ENCODE measurements at places on chromosomes 12 and 14. TPM values are rescaled to one million over a fixed set of nuclear protein-coding genes. Genes with fewer than 3 reads are reported as not detected.

TSHR gene
- total RNA-seq: 1.1 TPM

LGR5 gene
- total RNA-seq: 2.0 TPM

IL22 gene
- total RNA-seq: not detected

DNA sequence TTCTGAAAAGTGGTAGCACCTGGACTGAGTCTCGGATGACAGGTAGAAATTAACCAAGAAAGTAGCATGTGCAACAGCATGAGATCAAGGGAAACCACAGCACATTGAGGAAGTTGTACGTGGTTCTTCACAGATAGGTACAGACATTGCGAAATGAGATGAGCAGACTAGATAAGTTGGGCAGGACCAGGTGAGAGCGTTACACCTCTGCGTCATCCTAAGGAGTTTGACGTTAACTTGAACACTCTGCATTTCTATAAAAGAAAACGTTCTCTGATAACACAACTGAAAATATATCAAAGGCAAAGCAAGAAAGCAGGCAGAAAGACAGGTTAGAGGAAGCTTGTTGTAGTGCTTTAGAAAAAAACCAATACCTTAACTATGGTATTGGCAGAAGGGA lies 98.5 kb upstream of the RASSF8 start:
- no peak for DNase-seq

DNA sequence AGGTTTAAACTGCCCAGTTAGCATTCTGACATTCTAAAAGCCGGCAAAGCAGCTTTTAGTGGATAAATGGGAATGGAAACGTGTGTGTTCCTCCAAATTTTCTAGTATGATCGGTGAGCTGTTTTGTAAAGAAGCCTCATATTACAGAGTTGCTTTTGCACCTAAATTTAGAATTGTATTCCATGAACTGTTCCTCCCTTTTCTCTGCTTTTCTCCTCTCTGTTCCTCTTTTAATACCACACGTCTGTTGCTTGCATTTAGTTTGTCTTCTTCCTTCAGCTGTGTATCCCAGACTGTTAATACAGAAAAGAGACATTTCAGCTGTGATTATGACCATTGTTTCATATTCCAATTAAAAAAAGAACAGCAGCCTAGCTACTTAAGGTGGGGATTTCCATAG lies 10.7 kb downstream of the DYRK2 start:
- no peak for DNase-seq

GRCh38 chr14:36555998-36556743 lies 26.2 kb downstream of the NKX2-8 start:
- DNase-seq: no peak

IL23A gene
- not detected for total RNA-seq

SDSL gene
- total RNA-seq: 0.48 TPM

DNA sequence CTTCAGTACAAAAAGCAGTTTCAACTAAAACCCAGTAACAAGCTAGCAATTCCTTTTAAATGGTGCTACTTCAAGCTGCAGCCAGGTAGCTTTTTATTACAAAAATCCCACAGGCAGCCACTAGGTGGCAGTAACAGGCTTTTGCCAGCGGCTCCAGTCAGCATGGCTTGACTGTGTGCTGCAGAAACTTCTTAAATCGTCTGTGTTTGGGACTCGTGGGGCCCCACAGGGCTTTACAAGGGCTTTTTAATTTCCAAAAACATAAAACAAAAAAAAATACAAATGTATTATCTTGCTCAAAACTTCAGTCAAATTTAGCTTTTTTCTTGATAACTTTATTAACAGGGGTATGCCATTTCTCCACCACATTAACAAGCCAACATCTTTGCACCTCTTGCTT lies 3.6 kb upstream of the CLEC4E start:
- peak; percentile 17 for DNase-seq

DNA sequence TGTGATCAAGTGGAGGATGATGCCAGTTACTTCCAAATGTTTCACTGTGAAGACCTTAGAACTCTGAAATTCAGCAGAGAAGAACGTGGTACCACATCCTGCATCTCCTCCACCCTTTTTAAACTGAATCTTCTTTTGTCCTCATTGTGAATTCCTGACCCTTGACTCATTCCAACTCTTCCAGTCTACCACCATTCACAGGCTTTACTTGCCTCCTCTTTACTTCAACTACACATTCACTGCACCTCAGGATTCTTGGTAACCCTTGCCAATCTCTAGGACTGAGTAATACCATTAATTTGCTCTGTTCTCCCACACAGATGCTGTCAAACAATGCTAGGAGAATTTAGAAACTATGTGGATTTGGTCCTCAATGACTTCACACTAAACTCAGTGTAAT lies 37.3 kb downstream of the PPP1R12A start:
- DNase-seq: no peak

LTB4R2 gene
- total RNA-seq: 4.0 TPM

GRCh38 chr12:104667139-104667538 lies 210.4 kb downstream of the CHST11 start:
- DNase-seq: no peak

DNA sequence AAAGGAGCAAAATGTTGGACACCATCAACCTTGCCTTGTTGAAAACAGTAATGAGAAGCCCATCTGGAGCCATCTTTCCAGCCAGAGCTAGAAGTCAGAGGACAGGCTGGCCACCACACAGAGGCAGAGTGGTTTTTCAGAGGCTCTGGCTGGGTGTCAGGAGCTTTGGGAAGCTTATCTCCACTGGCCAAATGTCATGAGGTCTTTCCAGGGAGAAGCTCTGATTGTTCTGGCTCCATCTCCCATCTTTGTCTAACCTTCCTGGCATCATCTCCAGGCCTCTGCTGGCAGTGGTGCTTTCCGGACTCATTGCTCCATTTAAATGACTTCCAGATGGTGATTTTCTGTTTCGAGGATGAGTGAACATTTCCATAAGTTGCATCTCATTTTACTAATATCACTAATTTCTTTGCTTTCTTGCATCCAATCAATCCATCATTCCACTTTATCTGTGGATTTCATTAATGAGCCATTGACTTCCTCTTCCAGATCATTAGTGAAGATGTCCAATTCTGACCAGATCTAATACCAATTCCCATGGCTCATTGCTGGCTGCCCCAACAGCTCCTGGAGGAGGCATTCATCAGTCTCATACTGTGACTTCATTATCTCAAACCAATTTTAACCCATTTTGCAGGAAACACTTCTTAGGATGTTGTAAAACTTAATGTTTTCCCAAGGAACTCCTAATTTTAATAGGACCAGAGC lies 35.3 kb upstream of the TMTC1 start:
- no peak for DNase-seq

INTS13 gene
- total RNA-seq: 26.6 TPM

DNA sequence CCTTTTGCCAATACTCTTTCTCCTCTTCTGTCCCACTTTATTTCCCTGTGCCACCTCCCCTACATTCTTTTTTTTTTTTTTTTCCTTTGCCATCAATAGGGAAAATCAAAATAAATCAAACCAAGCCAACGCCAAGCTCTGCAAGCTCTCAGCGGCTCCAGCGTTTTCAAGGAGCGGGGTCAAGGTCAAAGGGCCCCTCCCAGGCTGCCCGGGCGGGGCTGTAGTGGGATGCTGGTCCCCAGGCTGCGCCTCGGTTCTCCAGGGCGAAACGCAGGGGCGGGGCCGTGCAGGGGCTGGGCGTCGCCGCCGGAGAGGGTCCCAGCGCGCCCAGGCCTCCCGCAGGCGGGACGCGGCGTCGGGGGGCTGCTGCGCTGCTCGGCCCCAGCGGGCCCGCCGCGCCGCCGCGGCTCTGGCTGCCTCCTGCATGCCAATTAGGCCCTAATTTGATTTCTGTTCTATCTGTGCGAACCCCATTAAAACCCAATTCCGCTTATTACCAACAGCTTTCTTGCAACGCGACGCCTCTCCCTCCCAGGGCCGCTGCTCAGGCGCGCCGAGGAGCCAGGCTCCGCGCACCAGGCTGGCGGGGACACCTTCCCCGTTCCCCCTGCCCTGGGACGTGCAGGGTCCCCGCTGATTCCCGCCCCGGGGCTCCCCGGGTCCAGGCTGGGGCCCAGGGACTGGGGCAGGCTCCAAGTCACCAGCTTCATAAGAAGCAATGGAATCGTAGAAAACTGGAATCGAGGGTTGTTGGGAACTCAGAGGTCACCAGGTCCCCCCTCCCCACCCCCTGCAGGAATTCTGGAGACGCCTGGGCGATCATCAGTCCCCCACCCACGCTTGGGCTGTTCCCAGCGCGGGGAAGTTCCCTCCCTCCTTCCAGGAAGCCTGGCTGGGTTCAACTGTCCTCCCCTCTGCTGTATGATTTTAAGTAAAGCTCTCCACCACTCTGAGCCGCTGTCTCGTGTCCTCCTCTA lies 50.7 kb upstream of the MAP1LC3B2 start:
- DNase-seq: no peak

- no peak for DNase-seq
These were observed 22.8 kb downstream of the LHX5 start for GRCh38 chr12:113448873-113449272.

GNB3 gene
- 2.5 TPM for total RNA-seq

GRCh38 chr14:91337699-91338335 lies 79.8 kb downstream of the CCDC88C start:
- no peak for DNase-seq

C12orf56 gene
- 0.95 TPM for total RNA-seq

GRCh38 chr14:102902523-102903247 lies 19.8 kb upstream of the AMN start:
- no peak for DNase-seq

DNA sequence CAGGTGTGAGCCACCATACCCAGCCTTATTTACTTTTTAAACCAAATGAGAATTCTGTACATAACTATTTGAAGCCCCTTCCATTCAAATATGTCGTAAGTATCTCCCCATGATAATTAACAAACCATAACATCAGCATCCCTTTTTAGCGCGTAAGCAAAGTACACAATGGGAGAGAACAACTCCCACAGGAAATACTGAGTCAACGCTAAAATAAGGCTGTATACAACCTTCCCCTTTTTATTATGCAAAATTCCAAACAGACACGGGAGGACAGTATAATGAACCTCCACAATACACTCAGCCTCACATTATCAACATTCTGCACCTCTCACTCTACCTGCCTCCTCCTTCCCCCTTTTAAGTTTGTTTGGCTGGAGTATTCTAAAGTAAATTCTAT lies 73.5 kb downstream of the CCDC88C start:
- no peak for DNase-seq

DNA sequence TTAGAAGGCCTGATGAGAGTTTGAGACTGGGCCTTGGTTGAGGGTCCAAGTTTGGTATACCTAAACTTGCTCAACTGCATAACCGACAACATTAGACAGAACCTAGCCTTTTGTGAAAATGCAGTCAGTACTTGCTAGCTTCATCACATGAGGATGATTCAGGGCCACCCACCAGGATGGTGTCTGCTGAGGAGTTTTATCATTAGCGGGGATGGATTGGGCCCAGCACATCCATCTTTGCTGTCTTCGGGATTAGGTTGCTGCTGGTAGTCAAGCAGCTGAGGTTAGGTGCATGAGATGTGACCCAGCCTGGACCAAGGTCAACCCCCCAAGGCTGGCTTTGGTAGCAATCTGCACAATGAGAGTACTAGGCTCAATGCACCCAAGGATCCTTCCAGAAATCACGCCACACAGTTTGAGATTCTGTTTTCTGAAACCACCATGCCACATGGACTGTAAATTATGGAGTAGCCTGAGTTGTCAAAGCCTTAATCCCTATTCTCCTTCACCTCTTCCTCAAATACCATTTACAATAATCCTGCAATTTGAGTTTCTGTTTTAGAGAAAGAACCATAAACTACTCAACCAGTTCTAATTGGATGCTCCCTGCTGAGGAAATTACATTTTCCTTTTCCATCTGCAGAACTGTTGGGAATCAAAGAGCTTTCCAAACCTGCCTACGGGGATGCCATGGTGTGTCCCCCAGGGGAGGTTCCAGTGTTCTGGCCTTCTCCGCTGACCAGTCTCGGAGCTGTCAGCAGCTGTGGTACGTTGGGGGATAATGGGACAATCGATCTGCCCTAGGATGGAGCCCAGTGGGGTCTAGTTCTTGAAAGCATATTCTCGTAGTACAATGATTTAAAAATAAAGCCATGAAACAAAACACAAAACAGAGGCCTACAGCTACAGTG lies 61.7 kb downstream of the DGLUCY start:
- DNase-seq: no peak

- DNase-seq: no peak
These were observed 34.5 kb upstream of the LGALS3 start for GRCh38 chr14:55094292-55095157.

DNA sequence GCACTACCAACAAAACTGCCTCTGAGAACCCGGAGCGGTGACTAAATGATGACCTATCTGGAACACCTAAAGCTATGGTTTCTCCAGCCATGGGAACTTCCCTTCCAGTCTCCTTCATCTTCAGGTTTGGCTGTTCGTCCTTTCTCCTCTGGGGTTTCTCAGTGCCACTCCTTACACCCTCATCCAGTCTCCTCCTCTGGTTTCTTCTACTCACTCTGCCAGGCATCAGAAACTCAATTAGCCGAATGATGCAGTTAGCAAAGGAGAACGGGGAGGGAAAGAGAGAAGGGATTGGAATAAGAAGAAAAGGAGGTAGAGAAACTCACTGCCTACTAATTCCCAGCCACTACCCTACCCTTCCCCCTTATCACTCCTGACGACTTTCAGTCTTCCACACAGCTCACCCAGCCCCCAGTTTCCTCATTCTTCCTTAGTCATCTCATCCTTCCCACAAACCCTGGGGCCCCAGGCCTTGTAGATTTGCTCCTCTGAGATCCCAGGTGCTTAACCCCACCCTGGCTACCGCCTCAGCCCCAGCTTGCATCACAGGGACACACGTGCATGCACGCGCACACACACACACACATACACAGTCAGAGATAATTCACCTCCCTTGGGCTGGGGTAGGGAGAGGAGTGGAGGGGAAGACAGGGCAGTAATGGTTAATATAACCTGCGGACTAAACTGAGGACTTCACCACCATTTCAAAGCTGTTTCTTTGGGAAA lies 13.0 kb downstream of the FGD6 start:
- no peak for DNase-seq

GRCh38 chr12:23536293-23536692 lies 413.2 kb downstream of the SOX5 start:
- DNase-seq: no peak

DNA sequence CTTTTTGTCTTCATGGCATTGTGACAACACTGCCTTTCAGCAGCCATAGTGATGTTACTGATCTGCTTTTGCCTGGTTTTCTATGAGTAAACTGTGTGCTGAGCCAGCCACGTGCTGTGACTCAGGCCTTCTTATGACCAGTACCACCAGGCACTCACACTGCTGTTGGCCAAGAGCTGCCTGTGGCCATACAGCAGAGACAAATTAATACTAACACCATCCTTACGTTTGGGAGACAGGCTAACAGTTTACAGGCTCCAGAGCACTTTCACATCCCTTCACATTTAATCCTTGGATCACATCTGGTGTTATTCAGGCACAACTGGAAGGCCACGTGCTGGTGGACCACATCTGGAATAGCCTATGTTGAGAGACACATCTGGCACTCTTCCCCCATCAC lies 377.9 kb downstream of the CCDC91 start:
- no peak for DNase-seq

- DNase-seq: no peak
These were observed 22.4 kb downstream of the ASB2 start for GRCh38 chr14:93953739-93954515.
